ENCODE measurements at places on chromosomes 3 and 15.

- DNase-seq: no peak
Observed at GRCh38 chr3:72434296-72434695, 413.9 kb downstream of the SHQ1 start.

DNA sequence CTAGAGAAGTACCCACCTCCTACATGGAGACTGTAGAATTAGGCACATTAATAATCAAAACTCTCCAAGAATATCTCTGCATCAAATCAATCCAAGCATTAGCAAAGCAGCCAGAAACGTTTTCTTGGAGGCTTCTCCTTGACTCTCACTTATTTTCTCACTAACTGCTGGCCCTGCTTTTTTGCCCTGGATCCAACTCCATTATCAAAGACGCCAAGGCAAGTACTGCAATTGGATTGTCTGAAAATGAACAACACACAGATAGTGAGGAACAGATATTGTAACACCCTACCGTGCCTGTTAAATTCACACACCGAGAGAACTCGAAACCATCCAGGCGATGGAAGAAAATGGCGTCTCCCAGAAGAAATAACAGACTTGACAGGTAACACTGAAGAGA, 256.2 kb upstream of the MDFIC2 start:
- no peak for DNase-seq

- DNase-seq: no peak
Observed at GRCh38 chr3:164222197-164222596, 856.1 kb downstream of the SI start.

DNA sequence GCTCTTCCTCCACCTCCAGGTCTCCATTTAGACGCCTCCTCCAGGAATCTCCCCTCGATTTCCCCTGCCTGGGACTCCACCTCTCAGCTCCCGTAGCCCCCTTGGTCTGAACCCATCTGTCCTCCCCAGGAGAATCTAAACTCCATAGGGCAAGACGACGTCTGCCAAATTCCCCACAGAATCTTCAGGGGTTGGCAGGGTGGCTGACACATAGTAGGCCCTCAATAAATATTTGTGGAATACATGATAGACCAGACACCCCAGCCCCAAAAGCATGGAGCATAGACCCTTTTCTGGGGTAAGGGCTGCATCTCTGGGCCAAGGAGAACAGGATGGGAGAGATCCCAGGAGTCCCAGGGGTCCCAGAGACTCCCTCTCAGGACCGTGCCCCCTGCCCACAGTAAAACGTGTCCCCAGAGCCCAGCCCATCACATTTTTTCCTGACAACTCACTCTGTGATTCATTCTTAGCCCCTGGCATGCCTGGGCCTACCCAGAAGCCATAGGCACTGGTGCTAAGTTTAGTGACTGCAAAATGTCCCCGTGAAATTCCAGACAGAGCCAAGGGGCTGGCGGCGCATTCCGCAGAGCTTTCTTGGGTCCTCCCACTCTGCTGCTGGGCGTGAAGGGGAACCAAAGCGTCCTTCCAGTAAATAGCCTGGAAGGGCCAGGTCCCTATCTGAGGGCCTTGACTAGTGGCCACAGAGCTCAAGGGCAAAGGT, 78.0 kb upstream of the SLC6A6 start:
- no peak for DNase-seq

GRCh38 chr15:77019521-77020331, 24.8 kb downstream of the PSTPIP1 start:
- no peak for DNase-seq

- DNase-seq: no peak
Observed at GRCh38 chr3:194989241-194989640, 281.7 kb downstream of the XXYLT1 start.

DNA sequence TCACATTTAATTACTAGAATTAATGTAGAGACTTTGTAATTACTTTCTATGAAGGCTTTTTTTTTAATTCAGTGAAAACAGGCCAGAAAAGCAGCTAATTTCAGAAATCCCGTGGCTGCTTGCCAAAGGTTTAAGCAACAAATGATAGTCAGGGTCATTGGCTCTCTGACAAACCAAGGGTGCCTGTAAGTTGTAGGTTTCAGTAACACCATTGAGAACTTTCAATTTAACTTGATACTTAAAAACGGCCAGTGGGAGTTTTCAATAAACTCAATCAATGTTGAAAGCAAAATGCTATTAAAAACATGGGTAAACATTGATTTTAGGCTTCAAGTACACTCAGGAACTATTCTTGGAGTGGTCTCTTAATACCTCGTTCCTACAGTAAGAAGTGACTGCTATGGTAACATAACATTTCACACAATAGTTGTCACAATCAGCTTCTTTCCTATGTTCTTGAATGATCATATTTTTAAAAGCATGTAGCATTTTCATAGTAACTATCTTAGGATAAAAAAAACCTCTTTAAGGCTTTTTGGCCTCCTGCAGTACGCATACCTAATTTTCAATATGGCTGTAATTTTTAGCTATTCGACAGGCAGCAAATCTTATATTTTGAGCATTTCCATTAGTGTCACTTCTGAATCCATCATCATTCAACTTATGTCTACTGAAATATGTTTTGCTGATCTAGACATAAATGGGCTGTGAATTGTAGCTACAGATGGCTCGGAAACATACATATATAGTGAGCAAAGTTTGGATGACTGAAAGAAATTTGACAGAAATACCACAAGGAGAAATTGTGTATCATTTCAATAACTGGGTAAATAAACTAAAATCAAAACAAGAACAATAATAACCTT, 592.1 kb upstream of the GBE1 start:
- no peak for DNase-seq

DNA sequence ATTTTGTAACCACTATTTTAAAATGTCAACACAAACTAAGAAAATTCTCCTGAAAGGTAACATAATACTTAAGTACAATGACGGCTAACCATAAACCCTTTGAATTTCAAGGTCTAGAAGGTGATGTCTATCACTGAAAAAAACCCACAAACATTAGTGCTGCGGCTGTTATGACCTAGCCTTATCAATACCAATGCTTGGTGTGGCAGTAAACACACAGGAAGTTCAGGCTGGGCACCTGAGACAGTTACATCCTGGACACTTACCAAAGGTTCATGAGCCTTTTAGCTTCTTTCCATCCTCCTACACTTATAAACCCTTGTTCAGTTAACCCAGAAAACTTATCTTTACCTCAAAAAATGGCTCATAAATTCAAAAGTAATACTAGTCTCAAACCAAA, 5.8 kb downstream of the HSPBAP1 start:
- DNase-seq: no peak

- no peak for DNase-seq
Observed at GRCh38 chr3:168620854-168621253, 525.1 kb upstream of the GOLIM4 start.

- no peak for DNase-seq
Observed at GRCh38 chr15:33148129-33148751, 46.3 kb downstream of the FMN1 start.

DNA sequence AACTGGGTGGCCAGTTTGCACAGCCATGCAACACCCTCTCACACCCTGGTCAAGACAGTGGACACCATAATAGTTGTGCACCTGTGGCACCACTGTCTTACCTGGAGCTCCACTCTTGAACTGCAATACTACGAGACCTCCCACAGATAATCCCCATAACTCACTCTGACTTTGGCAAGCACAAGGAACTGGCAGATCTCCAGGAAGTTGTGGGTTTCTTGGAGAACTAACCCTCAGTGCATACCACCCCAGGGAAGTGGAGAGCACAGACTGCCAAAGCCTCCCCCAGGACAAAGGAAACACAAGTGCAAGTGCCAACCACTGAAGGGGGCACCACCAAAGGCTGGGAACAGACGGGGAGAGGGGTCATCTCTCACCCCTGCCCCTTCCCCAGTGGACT, 318.6 kb downstream of the SUCLG2 start:
- no peak for DNase-seq

- no peak for DNase-seq
Observed at GRCh38 chr15:40511472-40512133, 40.8 kb downstream of the CHST14 start.

GRCh38 chr3:128402319-128402718, 64.4 kb downstream of the DNAJB8 start:
- DNase-seq: no peak

- DNase-seq: no peak
Observed at GRCh38 chr3:141561426-141562034, 74.7 kb downstream of the RASA2 start.

All from activated T-helper 1 cell treated with Interleukin-2 at 50 U/mL for 16 hours (primary cell).